ENCODE measurements at places on chromosomes 4 and X.
A peak's percentile ranks its signal among the peaks of the same experiment; 100 is the strongest.

GRCh38 chrX:153494541-153495361 lies at the start of gene BGN:
Gene BGN, plus strand, starts transcription at chrX:153494980. Its CDS starts 9,652 bp downstream, at chrX:153504632.
- DNase-seq, result no peak

- DNase-seq, result no peak
Measured at GRCh38 chr4:151029537-151029936, 14.5 kb upstream of the LRBA start.

DNA sequence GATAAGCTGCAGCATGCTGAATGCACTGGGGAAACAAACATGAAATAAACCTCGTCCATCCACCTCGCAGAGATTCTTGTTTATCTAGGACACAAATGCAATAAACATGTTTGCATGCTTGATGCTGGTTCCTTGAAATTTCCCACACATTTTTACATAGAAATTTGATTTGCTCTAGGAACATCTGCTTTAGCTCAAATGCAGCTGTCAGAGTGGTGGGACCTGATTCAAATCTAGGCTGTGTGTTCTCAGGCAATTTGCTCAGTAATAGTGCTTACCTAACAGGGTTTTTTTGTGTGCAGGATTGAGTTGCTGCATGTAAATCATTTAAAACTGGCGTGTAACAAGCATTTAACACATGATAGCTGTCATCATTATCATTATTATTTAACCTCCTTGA lies 293.1 kb downstream of the QDPR start:
- no peak for DNase-seq

- DNase-seq, result no peak
Measured at GRCh38 chr4:173801361-173801760, 271.3 kb upstream of the HAND2 start.

- DNase-seq, result no peak
Measured at GRCh38 chrX:33188881-33189280, 22.5 kb downstream of the DMD start.

DNA sequence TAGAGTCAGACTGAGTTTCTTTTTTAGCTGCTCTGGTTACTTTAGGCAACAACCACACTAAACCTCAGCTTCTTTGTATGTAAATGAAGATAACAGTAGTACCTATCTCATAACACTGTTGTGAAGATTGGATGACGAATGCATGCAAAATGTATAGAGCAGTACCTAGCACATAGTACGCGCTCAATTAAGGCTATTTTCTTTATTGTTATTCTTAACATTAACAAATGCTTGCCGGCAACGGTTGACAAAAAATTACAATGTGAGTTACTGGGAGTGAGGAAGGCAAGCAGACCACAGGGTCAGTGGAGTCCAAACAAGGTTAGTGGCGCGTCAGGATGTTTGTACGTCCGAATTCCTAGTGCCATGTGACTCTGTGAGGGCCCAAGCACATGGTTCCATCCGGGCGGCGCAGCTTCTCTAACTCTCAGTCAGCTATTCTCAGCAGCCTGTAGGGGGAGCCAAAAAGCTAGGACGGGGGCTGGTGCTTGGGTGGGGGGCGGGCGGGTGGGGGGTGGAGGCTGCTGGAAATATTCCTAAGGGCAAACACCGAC lies 821 bp upstream of the NALF2 start:
- DNase-seq, result no peak

DNA sequence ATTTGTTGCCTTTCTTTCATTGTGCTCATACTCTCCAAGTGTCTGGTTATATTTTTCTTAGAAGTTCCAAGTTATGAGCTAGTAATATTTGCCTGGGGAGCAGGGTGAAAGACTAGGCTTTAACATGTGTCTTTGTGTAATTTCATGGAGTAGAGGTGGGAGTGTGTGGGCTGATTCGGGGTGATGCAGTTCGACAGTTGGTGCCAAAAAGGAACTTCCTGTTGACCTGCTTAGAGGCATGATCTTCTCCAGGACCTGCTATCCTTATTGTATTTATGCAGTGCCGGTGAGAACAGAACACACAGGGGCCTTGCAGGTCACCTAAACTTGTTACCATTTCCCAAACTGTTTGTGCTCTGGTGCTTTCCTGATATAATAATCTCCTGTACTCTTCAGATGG lies 21.2 kb downstream of the USP53 start:
- no peak for DNase-seq

DNA sequence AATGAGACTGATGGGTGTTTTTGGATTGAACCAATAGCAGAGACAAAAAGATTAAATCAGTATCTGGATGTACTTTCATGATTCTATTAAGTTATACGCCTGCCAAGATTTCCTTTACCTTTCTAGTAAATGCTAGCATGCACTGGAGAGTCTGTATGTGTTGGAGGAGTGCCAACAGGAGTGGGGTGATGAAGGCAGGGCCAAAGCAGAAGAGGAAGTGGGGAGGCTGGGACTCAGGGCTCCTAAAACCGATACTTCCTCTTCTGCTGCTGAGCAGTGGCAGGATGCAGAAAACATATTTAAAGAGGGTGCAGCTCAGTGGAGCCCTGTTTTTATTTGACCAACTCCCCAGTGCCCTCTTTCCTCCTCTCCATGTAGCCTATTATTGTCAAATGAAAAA lies 5.6 kb downstream of the CYSLTR1 start:
- peak; percentile 93 for DNase-seq

DNA sequence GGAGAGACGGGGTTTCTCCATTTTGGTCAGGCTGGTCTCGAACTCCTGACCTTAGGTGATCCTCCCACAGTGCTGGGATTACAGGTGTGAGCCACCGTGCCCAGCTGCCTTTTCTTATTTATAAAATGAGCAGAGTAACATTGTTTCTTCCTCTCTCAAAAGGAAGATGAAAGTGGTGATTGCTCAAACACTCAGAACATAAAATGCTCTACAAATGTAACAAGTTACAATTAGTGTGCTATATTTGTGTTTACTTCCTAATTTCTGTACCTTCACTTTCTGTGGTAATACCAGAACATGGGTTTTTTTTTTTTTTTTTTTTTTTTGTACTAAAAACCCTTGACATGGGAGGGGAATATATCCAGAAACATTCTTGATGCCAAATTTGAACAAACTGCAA lies 197.9 kb downstream of the MGST2 start:
- no peak for DNase-seq

DNA sequence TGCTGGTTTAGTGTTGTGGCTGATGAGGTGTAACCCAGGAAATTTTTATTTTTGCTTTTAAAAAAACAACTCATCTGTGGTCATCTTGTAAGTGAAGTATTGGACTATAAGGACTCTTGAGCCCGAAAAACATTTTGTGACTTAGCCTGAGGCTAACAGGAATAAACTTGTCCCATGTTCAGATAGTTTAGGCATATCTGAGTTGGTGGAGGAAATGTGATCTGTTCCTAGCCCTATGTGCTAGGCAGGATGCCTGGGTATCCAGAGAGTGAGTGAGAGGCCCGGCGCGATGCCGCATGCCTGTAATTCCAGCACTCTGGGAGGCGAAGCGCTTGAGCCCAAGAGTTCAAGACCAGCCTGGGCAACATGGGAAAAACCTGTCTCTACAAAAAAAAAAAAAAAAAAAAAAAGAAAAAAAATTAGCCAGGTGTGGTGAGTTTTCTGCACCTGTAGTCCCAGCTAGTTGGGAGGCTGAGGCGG lies 3.7 kb downstream of the SMS start:
- no peak for DNase-seq

DNA sequence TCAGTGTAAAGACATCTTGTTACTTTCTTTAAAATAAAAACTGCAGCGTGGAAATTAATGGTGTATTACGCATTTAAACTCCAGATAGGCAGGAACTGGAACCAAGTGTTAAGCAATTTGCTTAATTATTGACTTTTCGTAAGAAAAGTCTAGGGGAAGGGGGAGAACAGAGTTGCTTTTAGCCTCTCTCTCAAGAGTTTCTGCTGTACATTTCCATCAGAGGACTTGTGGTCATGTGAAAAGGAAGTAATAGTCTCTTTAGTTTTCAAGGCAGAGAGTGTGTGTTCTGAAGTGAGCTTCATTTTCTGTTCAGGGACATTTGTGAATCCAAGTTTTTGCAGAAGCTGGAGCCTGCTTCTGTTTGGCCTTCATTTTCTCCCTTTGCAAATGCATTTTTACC lies 127.2 kb downstream of the UBE2K start:
- DNase-seq, result no peak

DNA sequence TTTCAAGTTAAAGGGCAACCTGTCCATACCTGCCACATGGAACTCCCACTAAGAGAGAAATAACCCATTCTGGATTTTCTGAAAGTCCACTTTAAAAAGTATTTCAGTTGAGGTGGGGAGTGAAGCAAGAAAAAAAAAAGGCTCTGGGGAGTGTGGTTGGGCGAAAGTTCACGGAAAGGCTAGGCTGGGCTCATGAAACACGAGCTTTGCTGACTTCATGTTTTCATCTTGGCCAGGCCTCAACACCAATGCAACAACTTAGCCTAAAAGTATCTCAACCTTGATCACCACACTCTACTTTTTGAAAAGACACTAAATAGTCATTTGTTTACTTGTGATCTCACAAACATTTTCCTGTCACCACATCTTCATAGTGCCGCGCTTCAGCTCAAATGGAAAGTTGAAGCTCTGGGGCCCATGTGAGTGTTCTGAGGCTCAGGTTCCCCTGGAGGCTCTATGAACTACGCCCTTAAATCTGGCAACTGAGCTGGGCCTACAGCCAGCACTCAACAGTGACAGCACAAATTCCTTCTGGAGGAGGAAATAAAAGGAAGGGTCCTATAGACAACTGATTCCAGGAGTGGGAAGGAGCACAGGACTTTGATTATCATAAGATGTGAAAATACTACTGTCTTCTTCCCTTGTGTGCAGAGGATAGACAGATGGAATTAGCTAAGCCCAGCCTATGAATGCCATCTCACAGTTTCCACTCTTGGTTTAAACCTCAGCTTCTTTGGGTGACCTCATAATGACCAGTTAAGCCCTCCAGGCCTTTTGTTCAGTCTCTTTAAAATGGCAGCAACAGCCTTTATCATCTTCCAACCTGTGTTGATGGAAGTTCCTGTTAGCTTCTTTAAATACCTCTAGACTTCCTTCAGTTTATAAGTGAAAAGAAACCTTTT lies 5.1 kb downstream of the CD40LG start:
- no peak for DNase-seq
